ENCODE measurements at places on chromosomes 7 and 10. TPM values are rescaled to one million over a fixed set of nuclear protein-coding genes. Genes with fewer than 3 reads are reported as not detected.

DNA sequence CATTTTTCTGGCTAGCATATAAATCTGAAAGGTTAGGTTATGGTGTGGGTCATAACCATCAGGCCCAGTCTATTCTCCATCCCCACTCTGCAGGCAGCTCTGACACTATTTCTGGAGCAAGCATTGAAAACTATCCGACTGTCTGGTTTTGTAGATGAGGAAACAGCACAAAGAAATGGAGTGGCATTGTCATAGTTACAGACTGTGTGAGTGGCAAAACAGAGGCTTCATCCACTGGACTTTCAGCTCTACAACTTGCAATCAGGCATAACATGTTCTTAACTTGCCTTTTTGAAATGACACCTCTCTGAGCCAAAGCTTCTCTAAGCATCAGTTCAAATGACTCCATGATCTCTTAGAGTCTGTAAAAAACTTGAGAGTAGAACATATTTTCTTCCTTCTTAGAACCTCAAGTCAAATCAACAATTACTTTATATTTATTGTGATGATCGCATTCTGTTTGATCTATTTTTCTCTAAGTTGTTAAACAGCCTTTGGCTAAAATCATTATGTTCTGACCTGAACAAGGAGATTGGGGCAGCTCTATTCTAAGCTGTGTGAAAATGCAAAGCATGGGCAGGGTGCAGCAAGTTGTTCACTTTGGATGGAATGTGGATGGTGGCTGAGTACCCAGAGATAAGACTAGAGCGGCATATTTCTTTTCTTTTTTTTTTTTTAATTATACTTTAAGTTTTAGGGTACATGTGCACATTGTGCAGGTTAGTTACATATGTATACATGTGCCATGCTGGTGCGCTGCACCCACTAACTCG, 68.5 kb downstream of the LRRC4 start:
- DNase-seq, result no peak

The CADPS2 gene
- polyA plus RNA-seq, result 3.3 TPM

The PDE1C gene
- polyA plus RNA-seq, result 2.4 TPM

- no peak for DNase-seq
Observed at GRCh38 chr7:147298611-147299043, 1182.0 kb downstream of the CNTNAP2 start.

The PROSER2 gene
- polyA plus RNA-seq, result 3.7 TPM
